ENCODE measurements at places on chromosomes 2 and 18.

DNA sequence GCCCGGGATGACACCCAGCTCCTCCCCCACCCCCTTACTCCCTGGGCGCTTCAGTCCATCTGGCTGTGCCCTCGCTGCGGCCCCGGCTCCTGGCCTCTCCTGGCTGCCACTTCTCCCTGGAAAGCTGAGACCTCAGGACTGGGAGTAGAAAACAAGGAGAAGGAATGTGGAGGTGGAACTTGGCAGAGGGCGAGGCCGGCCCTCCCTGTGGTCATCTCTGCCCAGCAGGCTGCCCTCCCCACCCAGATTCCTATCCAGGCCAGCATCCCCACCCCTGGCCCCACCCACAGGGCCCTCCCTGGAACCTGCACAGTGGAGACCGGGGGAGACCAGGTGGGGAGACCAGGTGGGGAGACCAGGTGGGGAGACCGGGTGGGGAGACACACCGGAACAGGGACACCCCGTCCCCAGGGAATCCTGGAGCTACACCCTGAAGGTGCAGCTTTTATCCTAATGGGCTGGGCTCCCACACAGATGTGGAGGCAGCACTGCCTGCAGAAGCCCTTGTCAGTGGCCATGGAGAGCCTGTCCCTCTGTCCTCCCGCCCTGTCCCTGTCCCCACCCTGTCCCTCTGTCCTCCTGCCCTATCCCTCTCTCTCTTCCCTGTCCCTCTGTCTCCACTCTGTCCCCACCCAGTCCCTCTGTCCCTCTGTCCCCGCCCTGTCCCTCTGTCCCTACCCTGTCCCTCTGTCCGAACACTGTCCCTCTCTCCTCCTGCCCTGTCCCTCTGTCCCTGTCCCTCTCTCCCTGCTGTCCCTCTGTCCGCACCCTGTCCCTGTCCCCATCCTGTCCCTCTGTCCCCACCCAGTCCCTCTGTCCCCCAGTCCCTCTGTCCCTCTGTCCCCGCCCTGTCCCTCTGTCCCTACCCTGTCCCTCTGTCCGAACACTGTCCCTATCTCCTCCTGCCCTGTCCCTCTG, 157.1 kb downstream of the PXDN start:
- DNase-seq: no peak

GRCh38 chr2:25373269-25373981, 31.7 kb upstream of the DNMT3A start:
- no peak for DNase-seq

GRCh38 chr18:47413327-47413726, 161.9 kb upstream of the SKOR2 start:
- DNase-seq: no peak

DNA sequence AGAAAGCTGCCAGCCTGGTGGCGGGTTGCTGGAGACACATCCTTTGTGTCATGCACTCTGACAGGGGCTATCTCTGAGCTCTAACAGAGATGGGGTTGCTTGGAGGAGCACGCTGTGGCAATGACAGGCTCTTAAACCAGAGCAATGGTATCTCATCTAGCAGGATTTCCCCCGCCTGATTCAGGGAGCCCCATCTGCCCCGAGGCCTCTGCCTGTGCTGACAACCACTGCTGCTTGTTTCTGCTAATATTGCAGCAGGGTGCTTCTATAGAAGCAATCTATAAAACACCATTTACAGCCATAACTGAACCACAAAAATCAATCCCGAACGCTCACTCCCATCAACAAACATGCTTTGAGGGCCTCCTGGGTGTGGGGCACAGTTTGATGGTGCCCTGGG, 12.8 kb upstream of the DNPEP start:
- no peak for DNase-seq

DNA sequence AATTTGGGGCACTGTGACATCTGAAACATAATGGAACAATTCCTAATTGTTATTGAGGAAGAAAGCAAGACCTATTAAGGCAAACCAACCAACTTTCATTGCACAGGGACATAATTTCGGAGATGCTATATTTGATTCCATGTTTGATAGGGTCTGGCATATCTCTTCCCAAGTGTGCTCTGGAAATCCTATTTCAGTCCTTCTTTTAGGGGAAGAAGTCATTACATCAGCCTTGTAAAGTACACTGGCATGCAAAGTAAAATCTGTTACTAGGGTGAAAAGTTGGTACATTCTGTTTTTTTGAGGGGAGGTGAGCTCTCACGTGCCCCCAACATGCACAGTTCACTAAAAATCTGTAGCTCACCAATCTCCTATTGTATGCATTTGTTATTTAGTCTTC, 172.4 kb downstream of the SLC8A1 start:
- DNase-seq: no peak

DNA sequence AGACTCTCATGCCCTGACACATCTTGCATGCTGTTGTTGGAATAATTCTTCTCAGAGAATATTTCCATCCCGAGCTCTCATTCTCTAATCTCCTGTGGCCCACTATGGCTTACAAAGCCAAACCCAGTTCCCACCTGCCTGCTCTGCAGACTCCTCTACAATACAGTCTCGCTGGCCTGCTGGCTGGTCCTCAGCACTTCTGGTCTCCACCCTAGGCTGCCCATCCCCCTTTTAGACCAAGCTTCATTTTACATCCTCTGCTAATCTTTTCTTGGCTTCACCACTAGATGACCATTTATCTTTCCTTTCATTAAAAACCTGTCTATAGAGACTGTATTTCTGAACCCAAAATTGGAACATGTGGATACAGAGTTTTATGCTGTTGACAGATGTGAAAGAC, 42.5 kb upstream of the YPEL5 start:
- no peak for DNase-seq
